Osteoblast (primary cell): ENCODE measurements at places on chromosomes 2 and 18. TPM values are rescaled to one million over a fixed set of nuclear protein-coding genes. Genes with fewer than 3 reads are reported as not detected.

- DNase-seq: no peak
Measured at GRCh38 chr18:78246050-78246449, 733.6 kb upstream of the SALL3 start.

- no peak for DNase-seq
Measured at GRCh38 chr2:226169751-226170581, 629.7 kb downstream of the IRS1 start.

DNA sequence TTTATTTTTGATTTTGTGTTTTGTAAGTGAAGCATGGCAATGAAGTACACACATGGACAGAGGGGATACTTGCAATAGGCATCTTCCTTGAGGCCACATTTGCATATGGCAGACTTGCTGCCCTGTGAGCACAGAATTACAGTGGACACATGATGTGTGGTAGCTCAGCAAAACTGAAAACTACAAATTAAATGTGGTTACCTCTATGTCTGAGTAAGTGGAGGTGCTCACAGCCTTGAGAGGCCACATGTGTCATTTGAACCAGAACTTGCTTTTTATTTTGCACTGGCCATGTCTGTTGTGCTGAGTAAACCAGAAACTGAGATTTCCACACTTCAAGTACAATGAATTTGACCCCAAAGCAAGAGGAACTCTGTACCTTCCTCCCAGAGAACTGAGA, 998.5 kb upstream of the NXPH2 start:
- no peak for DNase-seq

Gene ALPI
- not detected in 2 replicates for total RNA-seq

- DNase-seq: no peak
Measured at GRCh38 chr2:189608795-189609422, 28.3 kb upstream of the SLC40A1 start.

DNA sequence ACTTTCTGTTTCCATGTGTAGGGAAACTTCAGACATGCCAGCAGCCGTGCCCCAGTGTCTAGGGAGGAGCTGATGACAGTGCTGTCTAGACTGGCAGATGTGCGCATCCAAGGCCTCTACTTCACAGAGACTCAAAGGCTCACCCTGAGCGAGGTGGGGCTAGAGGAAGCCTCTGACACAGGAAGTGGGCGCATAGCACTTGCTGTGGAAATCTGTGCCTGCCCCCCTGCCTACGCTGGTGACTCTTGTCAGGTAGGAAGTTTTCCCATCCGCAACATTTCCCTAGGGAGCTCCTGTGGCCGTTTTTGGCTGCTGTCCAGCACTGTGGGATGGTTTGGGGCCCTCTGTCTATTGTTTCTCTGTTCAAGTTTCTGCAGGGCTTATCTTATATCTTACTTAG, 143.1 kb upstream of the TTC39C start:
- DNase-seq: no peak

DNA sequence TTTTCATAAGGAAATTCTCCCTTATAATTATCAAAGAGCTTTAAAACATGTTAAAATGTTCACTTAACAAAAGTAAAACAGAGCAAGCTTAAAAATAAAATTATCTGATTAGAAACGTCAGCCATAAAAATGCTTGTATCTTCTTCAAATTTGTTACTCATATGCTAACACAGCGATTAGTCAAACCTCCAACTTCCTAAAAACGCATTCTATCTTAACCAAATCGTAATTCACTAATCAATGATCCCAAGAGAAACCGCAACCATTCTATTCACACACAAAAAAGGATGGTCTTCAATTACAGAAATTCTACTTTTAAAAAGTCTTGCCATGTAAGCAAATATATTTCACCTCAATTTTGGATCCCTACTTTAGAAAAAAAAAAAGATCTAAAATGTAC, 1.9 kb downstream of the STK17B start:
- DNase-seq: no peak

- DNase-seq: no peak
Measured at GRCh38 chr2:71689393-71689792, 236.0 kb downstream of the DYSF start.
